ENCODE measurements at places on chromosomes 3 and 15.

DNA sequence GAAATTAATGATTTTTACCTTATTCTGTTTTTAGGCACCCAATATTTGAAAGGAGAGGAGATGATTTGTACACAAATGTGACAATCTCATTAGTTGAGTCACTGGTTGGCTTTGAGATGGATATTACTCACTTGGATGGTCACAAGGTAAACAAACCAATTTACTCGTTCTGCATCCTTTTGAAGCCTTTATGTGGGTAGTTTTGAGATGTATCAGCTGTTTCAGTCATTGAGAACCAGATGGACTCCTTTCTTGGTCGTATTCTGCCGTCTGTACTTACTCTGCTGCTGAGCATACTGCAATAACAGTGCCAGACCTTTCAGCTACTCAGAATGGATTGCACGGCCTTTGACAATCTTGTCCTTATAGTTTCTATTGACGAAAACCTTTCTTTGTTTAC is 13.3 kb downstream of the DNAJB11 start:
- no peak for DNase-seq

- no peak for DNase-seq
Observed at GRCh38 chr15:67157521-67158252, 92.3 kb downstream of the SMAD3 start.

GRCh38 chr3:94101860-94102259 is 39.0 kb downstream of the NSUN3 start:
- DNase-seq = no peak

- DNase-seq = no peak
Observed at GRCh38 chr3:35223632-35224394, 415.5 kb upstream of the ARPP21 start.

DNA sequence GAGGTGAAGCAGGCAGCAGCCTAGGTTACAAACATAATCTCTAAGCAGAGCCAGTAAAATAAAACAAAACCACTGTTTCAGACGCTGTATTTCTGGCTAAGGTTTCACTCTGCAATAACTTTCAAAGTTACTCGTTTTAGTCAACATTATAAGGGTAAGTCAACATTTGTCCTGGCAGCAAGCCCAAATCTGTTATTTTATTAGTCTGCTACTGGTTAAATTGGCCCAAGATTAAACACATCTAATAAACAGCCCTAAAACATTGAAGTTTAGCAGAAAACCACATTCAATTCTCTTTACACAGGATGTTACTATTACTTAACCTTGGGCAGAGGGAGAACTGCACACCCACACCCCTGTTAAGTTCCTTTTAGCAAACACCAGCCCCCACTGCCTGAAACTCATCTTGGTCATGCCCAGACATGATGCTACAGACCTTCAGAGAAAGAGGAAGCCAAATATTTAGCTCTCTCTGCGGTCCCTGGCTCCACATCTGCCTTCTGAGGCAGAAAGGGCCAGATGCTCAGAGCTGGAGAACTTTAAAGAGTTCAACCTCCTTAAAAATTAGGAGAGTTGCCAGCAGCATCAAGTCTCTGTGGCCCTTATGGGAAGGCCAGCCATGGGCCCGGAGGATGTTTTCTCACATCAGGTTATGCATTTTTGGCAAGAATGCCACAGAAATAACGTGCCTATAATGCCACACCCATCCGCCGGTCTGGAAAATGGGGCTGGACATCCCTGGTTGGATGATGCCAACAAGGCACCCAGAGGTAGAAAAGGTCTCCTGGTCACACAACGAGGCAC is 17.9 kb downstream of the ARHGEF3 start:
- DNase-seq = peak; percentile 73

DNA sequence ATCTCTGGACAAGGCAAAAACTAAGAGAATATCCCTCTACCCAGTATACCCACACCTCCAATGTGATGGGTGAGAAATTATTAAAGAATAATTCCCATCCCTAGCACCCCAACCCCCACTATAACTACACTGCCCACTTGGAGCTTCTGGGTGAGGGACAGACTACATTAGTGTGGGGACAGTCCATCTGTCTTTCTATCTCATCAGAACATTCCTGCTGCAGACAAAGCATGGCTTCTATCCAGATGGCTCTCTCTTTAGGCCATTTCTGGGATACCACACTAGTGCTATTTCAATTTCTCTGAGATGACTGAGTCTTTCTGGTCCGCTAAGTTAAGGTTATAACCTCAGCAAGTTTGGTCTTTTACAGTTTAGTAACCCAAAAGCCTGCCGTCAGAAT is 6.6 kb downstream of the CSNK1G1 start:
- no peak for DNase-seq

- DNase-seq = no peak
Observed at GRCh38 chr3:50203809-50204803, 965 bp upstream of the SLC38A3 start.

- DNase-seq = no peak
Observed at GRCh38 chr15:29333261-29333660, 63.6 kb upstream of the NSMCE3 start.

GRCh38 chr15:72179950-72180581 is 17.5 kb downstream of the GRAMD2A start:
- no peak for DNase-seq

DNA sequence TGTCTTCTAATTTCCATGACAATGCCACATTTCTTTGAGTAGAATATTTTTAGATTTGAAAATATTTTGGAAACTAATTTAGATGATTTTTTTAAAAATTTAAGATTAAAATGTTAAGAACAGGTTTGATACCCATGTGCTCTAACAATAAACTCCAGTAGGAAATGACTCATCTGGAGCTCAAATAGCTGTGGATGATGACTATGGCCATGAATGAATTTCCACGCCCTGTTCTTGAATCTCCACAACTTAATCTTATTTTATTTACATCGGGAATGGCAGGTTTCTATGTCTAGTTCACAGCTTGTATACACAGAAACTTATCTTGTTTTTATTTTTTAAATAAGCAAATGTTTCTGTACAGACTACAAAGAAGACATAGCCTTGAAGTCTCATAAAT is 726.8 kb downstream of the NAALADL2 start:
- no peak for DNase-seq

GRCh38 chr3:181056136-181056732 is 66.7 kb upstream of the DNAJC19 start:
- no peak for DNase-seq

DNA sequence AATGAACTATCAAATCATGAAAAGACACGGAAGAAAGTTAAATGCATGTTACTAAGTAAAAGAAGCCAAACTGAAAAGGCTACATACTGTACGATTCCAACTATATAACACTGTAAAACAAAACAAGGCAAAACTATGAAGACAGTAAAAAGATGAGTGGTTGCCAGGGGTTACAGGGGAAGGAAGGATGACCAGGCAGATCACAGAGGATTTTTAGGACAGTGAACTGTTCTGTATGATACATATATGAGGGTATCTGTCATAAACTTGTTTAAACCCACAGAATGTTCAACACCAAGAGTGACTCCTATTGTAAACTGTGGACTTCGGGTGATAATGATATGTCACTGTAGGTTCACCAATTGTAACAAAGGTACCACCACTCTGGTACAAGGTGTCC is 60.6 kb downstream of the CHSY1 start:
- DNase-seq = no peak

DNA sequence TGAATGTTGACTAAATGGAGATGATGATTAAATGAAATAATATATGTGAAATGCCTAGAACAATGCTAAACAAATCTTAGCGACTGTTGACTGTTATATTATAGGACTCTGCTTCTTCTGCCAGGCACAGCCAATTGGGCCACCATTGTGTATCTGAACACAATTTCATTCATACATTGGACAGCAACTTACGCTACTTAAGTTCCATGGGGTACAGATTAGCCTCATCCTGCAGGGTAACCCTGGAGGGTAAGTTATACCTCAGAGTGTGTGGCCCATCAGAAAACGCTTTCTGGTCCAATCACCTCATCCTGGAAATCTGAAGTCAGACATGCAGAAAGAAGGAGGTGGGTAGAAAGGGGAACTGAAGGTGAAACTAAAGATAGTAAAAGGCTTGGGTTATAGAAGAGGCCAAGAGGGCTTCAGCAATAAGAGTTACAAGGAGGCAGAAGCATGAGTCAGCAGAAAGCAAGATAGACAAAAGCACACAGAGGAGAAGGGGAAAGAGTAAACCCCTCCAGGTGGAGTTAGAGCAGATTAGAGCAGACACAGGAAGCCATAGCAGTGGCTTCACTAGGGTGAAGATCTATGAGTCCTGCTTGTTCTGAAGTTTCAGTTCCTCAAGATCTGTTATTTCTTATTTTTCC is 119.3 kb upstream of the SLC24A5 start:
- no peak for DNase-seq

DNA sequence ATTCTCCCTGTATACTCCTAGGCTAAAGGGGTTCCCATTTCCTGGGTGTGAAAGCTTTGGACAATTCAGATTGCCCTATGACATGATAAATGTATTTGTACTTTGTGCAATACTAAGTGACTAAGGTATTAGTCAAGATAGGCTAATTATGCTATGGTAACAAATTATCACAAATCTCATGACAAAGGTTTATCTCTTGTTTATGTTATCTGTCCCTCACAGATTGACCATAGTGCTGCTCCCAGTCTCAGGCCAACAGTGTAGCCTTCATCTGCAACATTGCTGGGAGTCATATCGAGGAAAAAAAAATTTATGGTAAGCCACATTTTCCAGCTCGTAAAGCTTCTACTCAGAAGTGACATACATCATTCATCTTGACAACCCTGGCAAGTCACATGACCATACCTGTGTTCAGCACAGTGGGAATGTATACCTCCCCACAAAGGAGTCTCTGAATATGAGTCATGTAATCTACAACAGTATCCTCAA is 346.2 kb downstream of the IGSF11 start:
- DNase-seq = no peak

GRCh38 chr3:15273227-15273626 is 59.2 kb downstream of the SH3BP5 start:
- DNase-seq = no peak

DNA sequence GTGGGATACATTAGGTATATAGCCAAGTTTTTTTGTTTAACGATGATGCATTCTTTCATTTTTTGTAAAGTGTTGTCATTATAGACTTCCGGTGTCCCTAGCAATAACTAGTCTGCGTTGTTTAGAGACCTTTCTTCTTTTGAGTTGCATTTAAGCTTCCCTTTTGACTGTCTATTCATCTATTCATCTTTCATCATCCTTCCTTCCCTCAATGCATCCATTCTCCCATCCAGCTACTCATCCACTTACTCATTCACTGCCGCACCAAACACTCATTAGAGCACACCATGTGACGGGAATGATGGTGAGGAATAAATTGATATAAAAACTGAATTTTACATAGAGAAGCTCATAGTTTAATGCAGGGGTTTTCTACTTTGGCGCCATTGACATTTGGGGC is 32.9 kb downstream of the OR4F15 start:
- DNase-seq = no peak

GRCh38 chr3:185153861-185154629 is 1.2 kb upstream of the C3orf70 start:
- no peak for DNase-seq

GRCh38 chr3:27357665-27358258 is 11.4 kb downstream of the NEK10 start:
- peak; percentile 41 for DNase-seq

DNA sequence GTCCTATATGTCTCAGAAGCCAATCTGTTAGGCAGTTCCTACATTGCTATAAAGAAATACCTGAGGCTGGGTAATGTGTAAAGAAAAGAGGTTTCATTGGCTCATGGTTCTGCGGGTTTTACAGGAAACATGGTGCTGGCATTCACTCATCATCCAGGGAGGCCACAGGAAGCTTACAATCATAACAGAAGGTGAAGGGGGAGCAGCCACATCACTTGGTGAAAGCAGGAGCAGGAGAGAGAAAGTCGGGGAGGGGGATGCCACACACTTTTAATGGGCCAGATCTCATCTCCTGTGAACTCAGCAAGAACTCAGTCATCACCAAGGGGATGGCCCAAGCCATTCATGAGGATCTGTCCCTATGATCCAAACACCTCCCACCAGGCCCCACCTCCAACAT is 9.1 kb downstream of the SLC49A4 start:
- no peak for DNase-seq

- no peak for DNase-seq
Observed at GRCh38 chr15:80367094-80367493, 37.1 kb upstream of the ARNT2 start.

GRCh38 chr3:18648868-18649462 is 223.8 kb upstream of the SATB1 start:
- DNase-seq = no peak

DNA sequence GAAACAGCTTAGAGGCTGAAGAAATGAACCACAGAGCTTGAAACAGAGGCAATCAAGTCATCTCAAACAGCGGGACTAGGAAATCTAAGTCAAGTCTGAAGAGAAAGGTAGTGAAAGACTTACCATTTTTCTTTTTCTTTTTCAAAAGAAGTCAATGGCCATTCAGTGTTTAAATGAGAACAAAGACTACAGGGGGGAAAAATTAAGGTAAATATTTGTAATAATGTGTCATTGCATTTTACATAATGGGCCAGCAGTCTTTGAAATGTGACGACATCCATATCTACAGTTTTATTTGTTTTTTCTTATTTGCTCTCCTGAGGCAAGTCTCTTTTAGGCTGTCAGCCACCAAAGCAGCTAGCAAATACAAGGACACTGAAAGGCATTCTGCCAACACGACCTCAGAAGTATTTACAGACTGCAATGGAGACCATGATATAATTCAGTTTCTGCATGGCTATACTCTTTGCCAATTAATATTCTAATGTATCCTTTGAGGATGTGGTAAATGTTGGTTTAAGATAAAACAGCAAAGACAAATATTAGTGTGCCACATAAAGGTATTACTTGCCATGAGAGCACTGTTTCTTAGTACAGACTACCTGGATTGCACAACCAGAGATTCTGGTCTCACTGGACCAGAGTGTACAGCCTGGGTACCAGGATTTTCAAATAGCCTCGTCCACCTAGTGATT is 307.0 kb upstream of the THBS1 start:
- DNase-seq = no peak

GRCh38 chr3:114471478-114471877 is 177.7 kb downstream of the TIGIT start:
- DNase-seq = no peak

DNA sequence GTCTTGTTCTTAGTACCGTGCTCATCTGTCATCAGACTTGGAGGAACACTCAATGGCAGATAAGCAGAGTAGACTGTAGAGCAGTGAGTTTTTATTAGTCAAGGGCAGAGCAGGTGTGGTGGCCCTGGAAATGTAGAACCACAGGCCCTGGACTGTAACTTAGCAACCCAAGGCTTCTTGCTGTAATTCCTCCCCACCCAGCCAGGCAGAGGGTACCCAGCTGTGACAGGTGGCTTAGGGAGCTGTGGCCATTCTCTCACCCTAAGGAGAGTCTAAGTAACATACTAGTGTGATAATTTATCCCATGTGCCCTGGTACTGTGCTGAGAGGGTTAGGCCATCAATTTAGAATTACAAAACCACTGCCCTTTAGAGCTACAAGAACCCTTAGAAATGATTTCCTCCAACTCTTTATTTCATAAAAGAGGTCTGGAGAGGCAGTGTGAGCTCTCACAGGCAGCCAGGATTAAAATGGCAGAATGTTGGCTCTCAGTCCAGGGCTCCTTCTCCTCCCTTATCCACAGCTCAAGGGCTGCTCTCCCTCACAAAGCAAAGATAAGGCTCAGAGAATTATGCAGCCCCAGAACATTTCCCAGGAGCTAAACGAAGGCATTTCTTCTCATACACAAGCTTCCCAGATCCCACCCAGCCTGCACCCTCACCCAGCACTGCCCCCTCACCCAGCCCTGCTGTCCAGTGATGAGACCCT is 3.0 kb downstream of the POMGNT2 start:
- no peak for DNase-seq
